Caudate nucleus (tissue), 63 donors: ENCODE measurements at places on chromosomes 12 and 14.

DNA sequence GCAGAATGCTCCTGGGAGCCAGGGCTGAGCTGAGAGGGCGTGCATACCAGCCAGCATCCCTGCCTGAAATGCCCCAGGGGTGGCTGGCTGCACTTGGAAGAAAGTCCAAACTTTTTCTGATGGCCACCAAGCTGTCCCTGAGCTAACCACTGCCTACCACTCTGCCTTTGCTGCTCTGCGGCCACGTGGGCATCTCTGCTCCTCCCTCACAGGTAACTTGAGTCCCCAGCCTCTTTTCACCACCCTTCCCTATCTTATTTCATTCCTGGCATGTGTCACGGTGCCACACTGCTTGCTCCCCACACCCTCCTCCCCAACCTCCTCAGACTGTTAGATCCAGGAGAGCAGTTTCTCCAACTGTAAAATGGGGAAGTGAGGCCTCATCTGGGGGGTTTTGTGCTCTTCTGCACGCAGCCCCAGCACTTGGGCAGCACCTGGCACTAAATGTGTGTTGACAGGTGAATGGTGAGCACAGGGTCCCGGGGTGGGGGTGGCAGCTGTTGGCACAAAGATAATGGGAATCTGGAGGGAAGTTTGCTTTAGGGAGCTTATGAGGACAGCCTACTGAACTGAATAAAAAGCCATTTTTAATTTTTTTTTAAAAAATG, 113.0 kb downstream of the GLT1D1 start:
- DNase-seq = no peak

DNA sequence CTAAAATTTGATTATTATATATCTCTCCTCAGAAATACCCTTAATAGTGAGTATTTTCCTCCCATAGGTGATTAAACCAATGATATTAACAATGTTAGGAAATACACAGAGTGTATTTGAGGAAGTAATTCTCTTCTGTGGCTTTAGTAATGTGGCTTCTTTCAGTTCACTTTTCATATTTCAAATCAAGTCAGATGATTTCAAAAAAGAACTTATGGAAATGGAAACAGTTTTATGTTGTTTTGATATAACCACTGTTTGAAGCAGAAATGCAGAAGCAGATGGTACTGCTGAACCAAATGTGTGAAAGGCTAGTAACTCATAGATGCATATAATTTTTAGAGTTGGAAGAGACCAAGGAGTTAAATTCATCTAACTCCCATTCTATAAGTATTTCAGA, 1.9 kb upstream of the GPR33 start:
- no peak for DNase-seq

DNA sequence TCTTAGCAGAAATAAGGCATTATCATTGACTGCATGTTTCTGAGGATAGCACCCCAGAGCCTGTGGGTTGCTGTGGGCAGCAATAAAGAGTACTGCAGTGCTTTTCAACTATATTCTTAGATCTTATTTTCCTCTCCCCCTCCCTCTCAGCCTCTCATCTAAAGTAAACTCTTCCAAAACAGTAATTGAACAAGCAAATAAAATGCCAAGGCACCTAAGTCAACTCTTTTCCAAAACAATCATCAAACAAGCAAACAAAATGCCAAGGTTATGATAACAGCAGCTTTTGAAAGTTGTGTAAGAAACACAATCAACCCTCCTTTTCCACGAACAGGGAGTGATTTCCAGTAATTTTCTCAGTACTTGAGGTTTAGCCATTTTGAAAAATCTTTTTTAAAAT, 1542.6 kb downstream of the AACS start:
- DNase-seq = no peak

GRCh38 chr12:30774599-30774998, 19.8 kb upstream of the CAPRIN2 start:
- DNase-seq = no peak

DNA sequence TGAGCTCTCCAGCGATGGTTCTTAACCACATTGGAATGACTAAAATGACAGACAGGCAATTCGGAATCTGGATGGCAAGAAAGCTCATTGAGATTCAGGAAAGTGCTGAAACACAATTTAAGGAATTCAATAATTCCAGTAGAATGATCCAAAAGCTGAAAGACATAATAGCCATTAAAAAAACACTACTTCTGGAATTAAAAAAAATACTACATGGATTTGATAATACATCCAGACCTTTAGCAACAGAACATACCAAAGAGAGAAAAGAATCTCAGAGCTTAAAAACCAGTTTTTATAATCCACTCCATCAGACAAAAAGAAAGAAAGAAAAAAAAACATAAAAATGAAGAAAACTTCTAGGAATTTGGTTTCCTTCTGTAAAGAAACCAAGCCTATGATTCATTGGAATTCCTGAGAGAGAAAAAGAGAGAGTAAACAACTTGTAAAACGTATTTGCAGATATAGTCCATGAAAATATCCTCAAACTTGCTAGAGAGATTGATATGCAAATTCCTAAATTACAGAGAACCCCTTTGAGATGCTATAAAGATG, 52.8 kb downstream of the SLCO1B1 start:
- no peak for DNase-seq
